ENCODE measurements at places on chromosomes 6 and 20.
A peak's percentile ranks its signal among the peaks of the same experiment; 100 is the strongest.

DNA sequence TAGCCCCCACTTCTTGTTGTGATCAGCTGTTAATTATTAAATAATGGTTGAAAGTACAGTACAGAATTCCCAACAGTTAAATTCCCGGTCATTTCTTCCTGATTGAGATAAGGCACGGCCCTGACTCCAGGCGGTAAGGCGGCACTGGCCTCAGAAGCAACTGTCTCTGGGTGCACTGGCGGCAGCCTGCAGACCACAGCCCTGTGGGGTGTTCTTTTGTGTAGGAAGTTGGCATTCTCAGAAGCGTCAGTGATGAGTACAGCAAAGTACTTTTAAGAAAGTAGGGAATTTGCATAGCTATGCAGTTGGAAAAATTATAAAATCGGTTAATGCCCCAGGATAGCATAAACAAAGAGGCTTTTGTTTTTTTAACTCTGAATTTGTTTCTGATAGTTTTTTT lies 50.5 kb downstream of the SAMD5 start:
- DNase-seq, result no peak

- DNase-seq, result no peak
Observed at GRCh38 chr6:26502165-26502564, 2.1 kb downstream of the BTN1A1 start.

DNA sequence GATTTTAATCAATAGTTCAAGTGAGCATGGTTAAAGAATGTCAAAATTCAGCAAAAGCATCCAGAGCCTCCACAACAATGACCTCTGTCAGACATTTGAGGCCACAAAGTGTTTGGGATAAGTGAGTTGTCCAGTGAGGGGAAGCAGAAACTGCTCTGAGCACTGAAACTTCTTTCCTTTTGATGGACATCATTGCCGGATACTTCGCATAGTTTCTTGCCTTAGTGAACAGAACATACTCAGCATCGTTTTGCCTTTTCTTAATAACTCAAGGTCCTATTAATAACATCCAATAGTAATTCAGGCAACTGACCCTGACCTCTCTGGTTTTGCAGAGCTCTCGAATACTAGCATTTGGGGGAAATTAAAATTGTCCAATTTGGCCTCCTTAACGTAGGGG lies 78.6 kb downstream of the EDN3 start:
- no peak for DNase-seq

- no peak for DNase-seq
Observed at GRCh38 chr6:135084001-135084915, 29.6 kb upstream of the HBS1L start.

GRCh38 chr6:131669891-131670290 lies 31.3 kb downstream of the OR2A4 start:
- DNase-seq, result no peak

GRCh38 chr6:18707714-18708439 lies 320.7 kb downstream of the RNF144B start:
- DNase-seq, result no peak

GRCh38 chr6:48628316-48628715 lies 517.3 kb upstream of the PTCHD4 start:
- DNase-seq, result no peak

- peak; percentile 35 for DNase-seq
Observed at GRCh38 chr6:40308533-40309306, 278.4 kb downstream of the LRFN2 start.

- DNase-seq, result no peak
Observed at GRCh38 chr20:3557237-3557785, 86.5 kb downstream of the ATRN start.

GRCh38 chr6:96997788-96998187 lies 73.3 kb downstream of the KLHL32 start:
- DNase-seq, result no peak

DNA sequence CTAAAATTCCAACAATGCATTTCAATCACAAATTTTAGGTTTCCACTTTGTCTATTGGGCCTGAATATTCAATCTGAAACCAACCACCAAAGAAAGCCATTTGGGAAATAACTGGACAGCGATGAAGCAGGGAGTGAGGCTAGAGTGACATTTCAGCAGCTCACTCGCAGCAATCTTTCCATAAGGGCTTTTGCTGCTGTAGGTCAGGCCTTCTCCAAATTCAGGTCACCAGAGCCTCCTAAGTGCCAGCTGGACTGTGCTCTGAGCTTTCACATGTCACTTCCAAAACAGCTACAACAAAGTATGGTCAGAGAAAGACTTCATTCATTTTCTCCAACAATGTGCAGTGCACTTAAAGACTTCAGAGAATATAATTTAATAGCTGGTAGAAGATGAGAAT lies 194.8 kb downstream of the FRK start:
- no peak for DNase-seq

DNA sequence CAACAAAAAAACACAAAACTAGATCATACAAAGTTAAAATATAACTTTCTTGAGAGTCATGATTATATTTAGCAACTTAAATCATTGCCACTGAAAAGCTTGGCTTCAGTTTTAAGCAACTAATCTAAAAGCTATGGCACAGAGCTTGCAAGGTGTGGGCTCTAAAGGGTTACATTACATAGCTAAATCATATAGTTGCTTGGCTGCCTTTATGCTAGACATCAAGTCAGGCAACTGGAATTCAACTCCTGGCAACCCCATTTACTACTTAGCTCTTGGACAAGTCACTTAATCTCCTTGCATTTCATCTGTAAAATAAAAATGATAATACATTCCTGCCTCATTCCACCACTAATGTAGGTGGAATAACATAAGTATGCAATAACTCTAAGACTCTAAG lies 40.9 kb upstream of the GCM1 start:
- DNase-seq, result no peak

DNA sequence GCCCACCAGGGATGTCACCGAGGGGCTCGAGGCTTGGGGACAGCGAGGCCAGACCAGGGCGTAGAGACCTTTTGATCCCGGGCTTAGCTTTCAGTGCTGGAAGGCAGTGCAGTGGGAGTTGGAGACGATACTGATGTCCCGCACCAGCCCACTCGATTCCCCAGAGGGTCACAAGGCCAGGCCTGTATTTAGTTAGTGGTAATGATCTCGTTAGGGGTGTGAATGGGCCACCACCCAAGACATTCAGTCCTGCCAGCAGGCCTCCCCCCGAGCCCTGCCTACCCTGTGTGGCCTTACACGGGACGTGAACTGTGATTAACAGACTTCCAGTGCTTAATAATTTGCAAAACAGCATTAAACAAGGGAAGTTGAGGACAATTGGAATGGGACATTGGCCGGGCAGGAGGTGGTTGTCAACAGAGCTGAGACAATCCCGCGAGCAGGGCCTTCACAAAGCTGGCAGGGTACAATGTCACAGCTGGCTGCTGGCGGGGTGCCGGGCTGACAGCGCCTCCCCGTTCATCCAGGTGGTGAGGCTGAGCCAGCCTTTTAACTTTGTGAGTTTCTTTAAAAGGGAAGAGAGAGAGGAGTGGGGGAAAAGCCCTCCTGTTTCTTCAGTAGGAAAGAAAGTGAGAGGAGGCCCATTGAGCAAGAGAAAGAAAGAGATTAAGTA lies 175.3 kb upstream of the RALGAPA2 start:
- DNase-seq, result no peak
